ENCODE measurements at places on chromosomes 11 and 22.

DNA sequence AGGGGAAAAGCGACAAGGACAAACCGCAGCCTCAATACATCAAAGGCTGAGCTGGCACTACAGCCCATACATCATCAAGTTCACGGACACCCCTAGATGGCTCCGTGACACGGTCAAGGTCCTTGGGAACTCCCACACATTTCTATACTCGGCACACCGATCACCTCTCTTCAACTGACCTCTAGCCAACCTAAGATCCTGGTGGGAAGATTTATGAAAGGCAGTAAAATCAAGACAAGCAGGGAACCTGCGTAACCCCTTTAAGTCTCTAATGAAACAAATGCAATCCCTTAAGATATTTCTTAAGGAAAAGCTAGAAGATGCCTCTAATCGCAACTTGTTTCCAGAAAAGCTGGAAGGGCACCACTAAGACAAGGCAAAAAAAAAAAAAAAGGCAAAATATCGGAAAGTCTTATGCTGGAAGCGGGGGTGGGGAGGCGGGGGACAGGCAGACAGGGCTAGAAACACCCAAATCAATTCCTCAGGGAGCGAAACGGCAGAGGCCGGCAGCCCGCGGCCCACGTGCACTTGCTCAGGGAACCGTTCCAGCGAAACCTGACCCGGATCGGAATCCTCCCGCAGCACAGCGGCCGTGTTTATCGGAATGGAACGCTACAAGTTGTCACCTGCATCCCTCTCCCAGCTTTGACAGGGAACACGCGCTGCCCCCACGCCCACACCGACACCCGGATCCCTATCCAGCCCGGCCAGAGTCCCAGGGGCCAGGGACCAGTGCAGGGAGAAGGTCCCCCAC is 1.4 kb downstream of the ARHGAP20 start:
- no peak for DNase-seq

- DNase-seq, result peak; percentile 96
Observed at GRCh38 chr11:118918128-118918685, 7.5 kb downstream of the BCL9L start.

GRCh38 chr11:132312701-132313111 is 942.3 kb downstream of the NTM start:
- DNase-seq, result no peak

- DNase-seq, result no peak
Observed at GRCh38 chr11:128925250-128925600, 17.4 kb downstream of the TP53AIP1 start.
